A549 treated with Hydrocortisone at 1 μM for 4 hours (cell line): ENCODE measurements at places on chromosomes 1 and 21. TPM values are rescaled to one million over a fixed set of nuclear protein-coding genes. Genes with fewer than 3 reads are reported as not detected.

THEM5 gene
- total RNA-seq = not detected in 5 replicates

SAMD11 gene
- 16.2 to 28.1 TPM (median 24.5 TPM) in 5 replicates for total RNA-seq

GSTM1 gene
- total RNA-seq = not detected in 5 replicates

DMRTA2 gene
- total RNA-seq = 0.09 to 0.21 TPM (median 0.17 TPM) in 4 of 5 replicates, not detected in the other

S100A7A gene
- not detected in 5 replicates for total RNA-seq

NTMT2 gene
- total RNA-seq = not detected in 5 replicates

GJA9 gene
- total RNA-seq = 0.07 TPM in 1 of 5 replicates, not detected in the others

ROR1 gene
- 7.6 to 11.4 TPM (median 8.4 TPM) in 5 replicates for total RNA-seq

RAB3GAP2 gene
- total RNA-seq = 9.7 to 17.6 TPM (median 13.3 TPM) in 5 replicates

FOXD3 gene
- 0.59 to 0.92 TPM (median 0.80 TPM) in 5 replicates for total RNA-seq

DCDC2B gene
- not detected in 5 replicates for total RNA-seq

HSD17B7 gene
- 8.3 to 9.8 TPM (median 9.1 TPM) in 5 replicates for total RNA-seq

BACE2 gene
- total RNA-seq = 21.3 to 24.9 TPM (median 23.1 TPM) in 5 replicates

OR2T29 gene
- not detected in 5 replicates for total RNA-seq

ZNHIT6 gene
- 17.1 to 25.5 TPM (median 18.2 TPM) in 5 replicates for total RNA-seq

LHX8 gene
- 0.69 to 1.3 TPM (median 1.3 TPM) in 5 replicates for total RNA-seq

XKR8 gene
- 4.6 to 6.0 TPM (median 4.9 TPM) in 5 replicates for total RNA-seq

IKBKE gene
- total RNA-seq = 5.5 to 7.2 TPM (median 6.5 TPM) in 5 replicates

ADAMTS1 gene
- total RNA-seq = 0.02 to 0.59 TPM (median 0.08 TPM) in 5 replicates
